ENCODE measurements at places on chromosomes 5 and 9.

GRCh38 chr5:71873191-71873591 is 154.1 kb downstream of the CARTPT start:
- DNase-seq = no peak

GRCh38 chr5:38905516-38905915 is 59.7 kb downstream of the OSMR start:
- no peak for DNase-seq

DNA sequence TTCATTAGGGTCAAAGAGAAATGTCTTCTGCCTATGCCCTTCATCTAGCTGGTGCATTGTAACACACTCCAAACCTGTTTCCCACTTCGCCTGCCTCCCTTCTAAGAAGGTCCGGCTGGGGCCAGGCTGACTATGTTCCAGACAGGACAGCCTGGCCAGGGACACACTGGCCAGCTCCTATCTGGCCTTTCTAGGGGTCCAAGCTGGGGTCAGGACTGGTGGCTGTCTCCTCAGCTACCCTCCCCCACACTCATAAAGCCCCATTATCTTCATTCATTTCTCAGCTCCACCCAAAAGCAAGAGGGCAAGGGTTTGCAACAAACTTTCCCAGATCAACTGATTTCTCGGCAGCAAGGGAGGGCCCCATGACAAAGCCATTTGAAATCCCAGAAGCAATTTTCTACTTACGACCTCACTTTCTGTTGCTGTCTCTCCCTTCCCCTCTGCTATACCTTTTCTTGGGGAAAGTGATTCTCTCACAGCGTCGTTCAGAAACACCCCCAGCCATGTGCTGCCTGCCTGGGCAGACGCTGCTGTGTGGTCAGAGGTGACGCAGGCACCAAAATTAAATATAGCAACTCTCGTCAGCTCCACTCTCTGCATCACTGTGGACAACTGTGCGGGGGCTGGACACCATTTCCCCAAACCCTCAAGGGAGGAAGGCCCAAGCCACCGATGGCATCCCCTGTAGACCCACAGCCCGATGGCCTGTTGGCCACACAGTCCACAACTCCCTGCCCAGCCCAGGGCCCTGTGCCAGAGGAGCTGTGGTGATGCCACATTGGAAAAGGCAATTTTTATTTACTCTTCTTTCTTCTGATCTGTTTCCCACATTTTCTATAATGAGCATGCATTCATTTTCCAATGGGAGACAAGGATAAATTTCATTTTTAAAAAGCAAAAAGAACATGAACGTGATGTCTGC is 6.1 kb downstream of the IL13 start:
- DNase-seq = no peak

DNA sequence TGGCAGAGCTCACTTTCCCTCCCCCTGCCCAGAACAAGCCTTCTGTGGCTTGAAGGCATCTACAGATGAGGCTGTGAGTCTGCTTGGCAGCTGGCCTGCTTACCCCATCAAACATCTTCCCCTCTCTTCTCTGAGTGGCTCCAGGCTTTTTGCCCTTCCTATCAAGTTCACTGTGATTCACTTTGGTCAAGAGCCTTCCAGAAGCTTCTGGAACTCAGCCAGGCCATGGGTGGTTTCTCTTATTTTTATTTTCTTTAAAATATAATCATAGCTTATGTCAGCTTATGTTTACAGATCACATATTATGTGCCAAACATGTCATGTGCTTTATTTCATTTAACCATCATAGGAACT is 267.0 kb downstream of the SEC61B start:
- DNase-seq = no peak

- DNase-seq = peak; percentile 11
These were observed 5.8 kb upstream of the FCN1 start for GRCh38 chr9:134923466-134923865.

- DNase-seq = no peak
These were observed 18.0 kb upstream of the GDA start for GRCh38 chr9:72131206-72131605.

GRCh38 chr5:100595152-100595811 is 60.1 kb downstream of the FAM174A start:
- no peak for DNase-seq

GRCh38 chr5:135303582-135304173 is 95.4 kb downstream of the MACROH2A1 start:
- DNase-seq = no peak

DNA sequence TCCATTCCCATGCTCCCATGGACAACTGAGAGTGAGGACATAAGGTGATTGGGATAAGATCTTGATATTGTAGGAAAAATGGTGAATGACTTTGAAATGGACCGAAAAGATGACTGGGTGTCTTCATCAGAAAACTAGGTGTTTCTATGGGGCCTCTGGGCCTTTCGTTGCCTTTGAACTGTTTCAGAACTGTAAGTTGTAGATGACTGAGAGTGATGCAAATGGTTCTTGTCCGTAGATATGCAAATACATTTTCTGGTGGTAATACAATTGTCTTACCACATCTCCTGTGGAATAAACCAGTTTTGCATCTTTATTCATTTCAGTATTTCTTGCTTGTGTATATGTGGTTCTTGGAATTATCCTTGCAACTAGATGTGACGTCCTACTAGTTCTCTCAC is 16.0 kb upstream of the TEX48 start:
- no peak for DNase-seq

GRCh38 chr5:141040771-141041426 is 10.3 kb upstream of the PCDHB1 start:
- peak; percentile 68 for DNase-seq

- no peak for DNase-seq
These were observed 39.0 kb upstream of the AOPEP start for GRCh38 chr9:94687451-94687850.

- no peak for DNase-seq
These were observed 6.4 kb upstream of the AMBP start for GRCh38 chr9:114084282-114085073.

DNA sequence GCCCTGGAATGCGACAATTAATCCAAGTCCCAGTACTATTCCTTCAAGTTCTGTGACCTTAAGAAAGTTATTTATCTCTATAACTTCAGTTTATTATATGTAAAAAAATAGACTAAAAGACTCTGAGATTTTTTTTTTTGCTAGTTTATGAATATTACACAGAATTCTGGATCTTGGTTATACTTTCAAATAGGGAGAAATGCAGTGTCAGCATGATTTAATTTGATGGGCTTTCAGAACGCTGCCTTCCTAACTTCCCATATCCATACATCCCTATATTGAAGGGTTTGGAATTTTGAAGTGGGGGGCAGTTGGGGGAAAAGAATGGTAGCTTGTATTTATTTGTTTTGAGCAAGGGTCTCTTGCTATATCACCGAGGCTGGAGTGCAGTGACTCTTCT is 98.4 kb upstream of the MEGF10 start:
- no peak for DNase-seq

DNA sequence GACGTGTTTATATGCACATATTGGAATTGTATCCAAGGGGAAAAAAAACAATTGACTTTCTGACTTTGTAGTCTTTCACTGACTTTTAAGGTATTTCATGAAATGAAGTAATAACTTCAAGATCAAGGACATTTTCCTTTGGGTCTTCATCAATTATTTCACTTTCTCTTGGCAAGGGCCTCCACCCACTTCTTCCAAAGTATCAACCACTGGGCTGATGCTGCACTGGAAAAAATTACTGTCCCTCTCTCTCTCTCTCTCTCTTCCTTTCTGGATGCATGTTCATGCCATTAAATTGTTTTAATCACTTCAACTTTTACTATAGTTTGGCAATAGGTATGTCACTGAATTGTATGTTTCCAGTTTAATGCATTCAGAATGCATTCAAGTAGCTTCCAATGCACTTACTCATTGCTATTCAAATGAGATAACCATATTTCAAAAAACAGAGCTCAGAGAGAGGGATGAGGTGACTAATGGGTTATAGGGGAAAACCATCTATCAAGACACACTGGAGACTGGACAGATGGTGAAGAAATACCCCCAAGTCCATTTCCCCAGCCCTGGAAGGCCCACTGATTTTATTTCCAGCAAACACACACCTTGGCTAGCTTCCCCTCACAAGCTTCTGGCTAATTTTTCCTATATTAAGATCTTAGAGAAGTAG is 585.3 kb downstream of the EBF1 start:
- DNase-seq = no peak

- no peak for DNase-seq
These were observed 4.4 kb downstream of the IL9 start for GRCh38 chr5:135891268-135891667.

DNA sequence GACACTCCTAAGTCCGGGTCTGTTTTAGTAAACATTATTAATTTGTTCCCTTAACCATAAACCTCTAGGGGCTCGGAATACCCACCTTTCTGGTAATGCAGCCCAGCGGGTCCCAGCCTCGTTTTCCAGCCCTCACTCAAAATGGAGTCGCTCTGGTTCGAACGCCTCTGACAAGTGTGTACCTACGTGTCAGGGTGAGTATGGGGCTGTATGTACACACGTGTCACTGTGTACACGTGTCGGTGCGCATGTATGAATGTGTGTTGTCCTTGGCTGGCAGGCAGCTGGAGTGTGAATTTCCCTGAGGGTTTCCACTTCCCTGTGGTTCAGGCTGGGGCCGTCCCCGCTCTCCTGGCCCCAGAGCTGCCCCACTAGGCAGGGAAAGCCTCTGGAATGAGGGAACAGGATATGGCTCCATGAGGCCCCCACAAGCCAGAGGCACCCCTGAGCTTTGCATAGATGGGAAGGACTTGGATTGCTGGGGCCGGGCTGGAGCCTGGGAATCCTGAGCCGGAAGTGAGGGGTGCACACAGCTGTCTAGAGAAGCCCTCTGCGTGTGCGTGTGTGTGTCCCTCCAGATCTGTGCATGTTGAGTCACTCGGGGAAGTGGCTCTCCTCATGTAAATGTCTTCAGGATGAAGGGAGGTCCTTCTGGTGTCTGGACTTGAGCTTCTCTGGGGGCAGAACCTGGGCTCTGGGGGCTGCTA is 160.8 kb upstream of the IER5L start:
- DNase-seq = no peak

DNA sequence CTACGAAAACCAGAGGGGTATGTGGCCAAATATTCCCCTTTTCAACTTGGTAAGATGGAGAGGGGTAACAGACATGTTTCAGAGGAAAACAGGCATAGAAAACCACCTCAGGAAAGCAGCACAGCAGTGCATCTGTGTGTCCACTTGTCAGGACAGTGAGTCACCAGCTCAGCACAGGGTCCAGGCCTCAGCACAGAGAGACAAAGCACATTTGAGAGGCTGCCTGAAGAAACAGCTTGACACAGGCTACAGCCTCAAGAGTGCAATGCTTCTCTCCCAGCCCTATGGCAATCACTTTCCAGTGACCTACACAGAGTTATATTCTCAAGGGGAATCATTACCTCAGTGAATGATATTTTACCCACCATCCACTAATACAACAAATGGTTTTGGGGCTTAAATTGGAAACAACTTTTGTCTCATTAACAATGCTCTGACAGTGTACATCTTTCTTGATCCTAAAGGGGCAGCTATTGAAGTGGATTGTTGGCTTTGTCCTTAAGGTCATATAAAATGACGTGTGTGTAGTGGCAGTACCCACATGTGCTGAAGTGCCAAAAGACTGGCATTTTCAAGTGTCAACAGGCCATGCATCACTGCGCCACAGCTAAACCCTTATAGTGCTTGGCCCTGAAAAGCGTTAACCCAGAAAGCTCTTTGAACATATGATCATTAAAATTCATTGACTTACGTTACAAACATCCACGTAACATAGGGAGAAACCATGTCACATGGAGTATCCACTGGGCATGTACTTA is 46.4 kb downstream of the ERMP1 start:
- DNase-seq = no peak

DNA sequence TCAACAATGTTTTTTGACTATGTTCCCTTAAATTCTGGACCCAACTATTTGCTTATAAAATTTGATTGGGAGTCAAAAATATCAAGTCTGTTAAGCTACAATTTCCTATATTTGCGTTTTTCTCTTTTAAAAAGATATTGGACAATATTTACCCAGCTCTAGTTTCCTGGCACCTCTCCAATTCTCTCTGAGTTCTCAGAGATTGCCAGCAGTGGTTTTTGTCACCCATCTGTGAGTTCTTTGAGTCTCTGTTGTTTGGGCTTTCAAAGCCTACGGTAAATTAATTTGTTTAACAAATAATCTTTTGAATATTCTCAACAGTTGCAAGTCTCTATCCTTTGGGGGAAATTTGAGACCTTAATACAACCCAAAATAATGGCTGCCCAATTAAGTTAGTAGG is 174.2 kb upstream of the PUM3 start:
- DNase-seq = no peak

GRCh38 chr5:140362875-140363630 is 3.1 kb downstream of the SLC4A9 start:
- DNase-seq = peak; percentile 91

DNA sequence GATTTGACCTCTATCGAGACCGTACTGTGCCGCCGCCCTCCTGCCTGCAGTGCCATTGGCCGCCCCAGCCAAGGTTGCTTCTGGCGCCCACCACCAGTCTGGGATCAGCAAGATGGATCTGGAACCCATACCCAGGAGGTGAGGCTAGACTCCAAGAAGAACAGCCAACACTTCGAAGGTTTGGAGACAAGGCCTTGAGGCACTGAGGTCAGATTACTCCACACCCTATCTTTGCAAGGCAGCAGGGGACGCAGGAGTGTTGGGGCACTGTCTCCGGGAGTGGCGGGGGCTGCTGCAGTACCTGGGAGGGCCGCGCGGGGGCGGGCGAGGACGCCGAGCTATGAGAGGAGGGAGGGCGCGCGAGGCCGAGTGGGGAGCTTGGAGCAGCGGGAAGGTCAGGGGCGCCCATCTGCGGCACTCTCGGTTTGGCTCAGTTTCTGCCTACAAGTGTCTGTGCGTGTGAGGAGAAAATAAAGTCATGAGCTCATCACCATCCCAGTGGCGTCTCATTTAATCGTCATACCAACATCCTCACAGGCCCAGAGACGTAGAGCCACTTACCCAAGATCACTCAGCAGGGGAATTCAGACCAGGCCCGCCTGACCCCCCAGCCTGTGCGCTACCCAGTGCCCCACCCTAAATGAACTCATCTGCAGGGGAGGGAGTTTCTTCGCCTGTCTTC is 20.5 kb upstream of the PSD2 start:
- DNase-seq = peak; percentile 88

- DNase-seq = no peak
These were observed 71.2 kb downstream of the C9orf50 start for GRCh38 chr9:129549684-129550083.

GRCh38 chr5:157993201-157993600 is 134.3 kb upstream of the CLINT1 start:
- DNase-seq = no peak

GRCh38 chr5:25006734-25007133 is 362.0 kb upstream of the CDH10 start:
- no peak for DNase-seq

DNA sequence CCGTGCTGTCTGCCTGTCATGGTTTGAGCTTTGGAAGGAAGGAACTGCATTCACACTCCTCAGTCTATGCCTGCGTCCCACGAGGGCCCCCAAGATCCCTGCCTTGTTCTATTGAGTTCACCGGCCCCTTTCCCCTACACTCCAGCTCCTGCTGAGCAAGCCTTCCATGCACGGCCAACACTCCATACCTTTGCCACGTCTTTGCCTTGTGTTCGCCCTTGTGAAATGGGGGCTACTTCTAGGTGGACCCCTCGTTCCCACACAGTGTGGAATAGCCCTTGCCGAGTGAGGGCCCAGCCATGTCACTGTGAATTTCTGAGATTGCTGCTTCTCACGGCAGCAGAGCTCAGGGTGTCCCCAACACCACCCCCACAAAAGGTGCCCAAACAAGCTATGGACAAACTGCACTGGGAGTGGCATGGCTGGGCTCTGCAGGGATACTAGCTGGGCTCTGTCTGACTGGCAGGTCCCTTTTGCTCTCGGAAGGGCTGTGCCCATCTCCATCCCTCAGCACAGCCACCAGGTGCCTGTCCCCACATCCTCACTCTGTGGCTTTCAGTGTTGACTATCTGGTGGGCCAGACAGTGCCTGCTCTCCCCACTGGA is 67.9 kb upstream of the ADAMTS2 start:
- no peak for DNase-seq

- DNase-seq = no peak
These were observed 134.5 kb downstream of the PALM2AKAP2 start for GRCh38 chr9:109914280-109915027.
